ENCODE measurements at places on chromosomes 2 and 18. TPM values are rescaled to one million over a fixed set of nuclear protein-coding genes. Genes with fewer than 3 reads are reported as not detected.

The C2orf66 gene
- 0.34 TPM for total RNA-seq

- DNase-seq, result no peak
These were observed 43.4 kb downstream of the DPP4 start for GRCh38 chr2:162030363-162031190.

DNA sequence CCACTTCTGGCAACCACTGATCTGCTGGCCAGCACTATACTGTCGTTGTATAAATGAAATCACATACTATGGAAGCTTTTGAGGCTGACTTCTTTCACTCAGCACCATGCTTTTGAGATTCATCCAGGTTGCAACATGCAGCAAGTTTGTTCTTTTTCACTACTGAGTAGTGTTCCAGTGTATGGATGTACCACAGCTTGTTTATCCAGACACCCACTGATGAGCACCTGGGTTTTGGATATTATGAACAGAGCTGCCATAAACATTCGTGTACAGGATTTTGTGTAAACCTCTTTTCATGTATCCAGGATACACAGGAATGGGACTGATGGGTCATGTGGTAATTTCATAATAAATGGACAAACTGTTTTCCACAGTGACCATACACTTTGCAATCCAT is 10.7 kb downstream of the ERCC3 start:
- DNase-seq, result no peak

DNA sequence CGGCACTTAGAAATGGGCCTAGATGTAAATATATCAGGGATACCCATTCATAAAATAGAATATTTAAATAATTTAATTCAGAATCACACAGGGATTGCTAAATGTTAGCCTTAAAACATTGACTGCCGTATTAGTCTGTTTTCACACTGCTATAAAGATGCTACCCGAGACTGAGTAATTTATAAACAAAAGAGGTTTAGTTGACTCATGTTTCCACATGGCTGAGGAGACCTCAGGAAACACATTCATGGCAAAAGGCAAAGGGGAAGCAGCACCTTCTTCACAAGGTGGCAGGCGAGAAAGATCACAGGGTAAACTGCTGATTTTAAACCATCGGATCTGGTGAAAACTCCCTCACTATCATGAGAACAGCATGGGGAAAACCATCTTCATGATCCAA is 223.6 kb upstream of the GULP1 start:
- DNase-seq, result no peak

- no peak for DNase-seq
These were observed 52.1 kb upstream of the LAPTM4A start for GRCh38 chr2:20103530-20103929.

The CWC22 gene
- total RNA-seq, result 12.0 TPM

- no peak for DNase-seq
These were observed 37.8 kb upstream of the IKZF2 start for GRCh38 chr2:213189001-213189899.

- no peak for DNase-seq
These were observed 413.8 kb upstream of the RAB6C start for GRCh38 chr2:129565551-129566109.

GRCh38 chr18:46619559-46619958 is 37.5 kb downstream of the LOXHD1 start:
- no peak for DNase-seq

The KCNS3 gene
- total RNA-seq, result 5.5 TPM

GRCh38 chr2:238441262-238442114 is 14.8 kb downstream of the ASB1 start:
- DNase-seq, result no peak

- DNase-seq, result no peak
These were observed 331.0 kb downstream of the MYCN start for GRCh38 chr2:16271231-16271896.

The CD28 gene
- total RNA-seq, result not detected

DNA sequence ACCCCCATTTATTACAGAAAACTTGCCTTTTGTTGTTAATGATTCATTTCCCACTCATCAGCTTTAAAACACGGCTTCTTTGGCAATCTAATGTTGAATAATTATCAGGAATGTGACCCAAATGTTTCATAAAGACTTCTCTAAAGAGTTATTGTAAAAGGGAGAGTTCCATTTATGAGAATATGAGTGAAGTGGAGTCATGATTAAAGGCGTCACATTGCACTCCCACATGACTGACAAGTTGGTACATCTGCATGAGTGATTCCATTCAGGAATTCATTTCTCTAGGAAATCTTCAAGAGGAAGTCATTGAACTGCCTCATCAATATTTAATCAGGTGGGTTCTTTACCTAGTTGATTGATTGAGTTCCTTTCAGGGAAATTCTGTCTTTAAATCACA is 184.8 kb downstream of the LNPK start:
- DNase-seq, result no peak

The PSMA8 gene
- not detected for total RNA-seq

The NT5DC4 gene
- total RNA-seq, result not detected

GRCh38 chr18:75341897-75342296 is 85.6 kb downstream of the SMIM21 start:
- DNase-seq, result no peak

DNA sequence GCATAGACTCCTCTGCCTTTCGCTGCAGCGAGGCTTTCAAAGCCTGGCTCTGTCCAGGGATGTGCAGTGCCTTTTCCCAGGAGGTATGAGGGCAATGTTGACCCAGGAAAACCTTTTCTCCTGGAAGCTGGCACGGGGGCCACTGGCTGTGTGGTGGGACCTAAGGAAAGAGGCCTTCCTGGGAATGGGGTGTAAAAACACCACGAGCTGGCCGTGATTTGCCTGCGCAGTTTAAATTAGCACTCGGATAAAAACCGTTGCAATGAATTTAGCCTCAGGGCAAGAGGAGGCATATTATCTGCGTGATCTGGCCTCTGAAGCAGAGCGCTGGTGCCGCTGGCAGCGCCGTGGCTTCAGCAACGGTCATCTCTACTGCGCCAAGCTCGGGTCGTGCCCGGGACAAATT is 3.0 kb downstream of the OSR1 start:
- DNase-seq, result no peak

The CROCC2 gene
- total RNA-seq, result not detected

DNA sequence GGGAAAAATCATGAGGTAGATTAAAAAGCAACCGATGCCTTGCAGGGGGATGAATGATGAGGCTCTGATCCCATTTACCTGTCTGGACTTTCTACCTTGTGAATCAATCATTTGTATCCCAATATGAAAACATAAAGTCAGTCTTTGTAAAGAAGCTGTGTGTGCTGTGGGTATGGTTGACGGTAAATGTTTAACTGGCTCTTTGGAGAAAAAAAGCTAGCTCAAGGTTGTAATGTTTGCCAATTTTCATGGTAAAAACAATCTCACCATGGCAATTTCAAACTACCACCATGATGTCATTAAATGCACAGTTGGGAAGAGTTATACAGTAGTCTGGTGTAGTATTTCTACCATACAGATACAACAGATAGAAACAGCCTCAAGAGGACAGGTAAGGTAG is 14.6 kb downstream of the TTR start:
- DNase-seq, result no peak

The TMEM163 gene
- total RNA-seq, result 27.7 TPM

Measured in glutamatergic neuron (in vitro differentiated cells).